ENCODE measurements at places on chromosomes 13 and 19.
A peak's percentile ranks its signal among the peaks of the same experiment; 100 is the strongest.

GRCh38 chr19:38952395-38953165 is 21.8 kb downstream of the MRPS12 start:
- DNase-seq = no peak

- DNase-seq = no peak
Measured at GRCh38 chr13:96181911-96182310, 92.0 kb downstream of the HS6ST3 start.

- DNase-seq = no peak
Measured at GRCh38 chr19:1799695-1800342, 12.3 kb downstream of the ATP8B3 start.

GRCh38 chr19:2982983-2983350 is 5.6 kb downstream of the TLE6 start:
- peak; percentile 85 for DNase-seq

DNA sequence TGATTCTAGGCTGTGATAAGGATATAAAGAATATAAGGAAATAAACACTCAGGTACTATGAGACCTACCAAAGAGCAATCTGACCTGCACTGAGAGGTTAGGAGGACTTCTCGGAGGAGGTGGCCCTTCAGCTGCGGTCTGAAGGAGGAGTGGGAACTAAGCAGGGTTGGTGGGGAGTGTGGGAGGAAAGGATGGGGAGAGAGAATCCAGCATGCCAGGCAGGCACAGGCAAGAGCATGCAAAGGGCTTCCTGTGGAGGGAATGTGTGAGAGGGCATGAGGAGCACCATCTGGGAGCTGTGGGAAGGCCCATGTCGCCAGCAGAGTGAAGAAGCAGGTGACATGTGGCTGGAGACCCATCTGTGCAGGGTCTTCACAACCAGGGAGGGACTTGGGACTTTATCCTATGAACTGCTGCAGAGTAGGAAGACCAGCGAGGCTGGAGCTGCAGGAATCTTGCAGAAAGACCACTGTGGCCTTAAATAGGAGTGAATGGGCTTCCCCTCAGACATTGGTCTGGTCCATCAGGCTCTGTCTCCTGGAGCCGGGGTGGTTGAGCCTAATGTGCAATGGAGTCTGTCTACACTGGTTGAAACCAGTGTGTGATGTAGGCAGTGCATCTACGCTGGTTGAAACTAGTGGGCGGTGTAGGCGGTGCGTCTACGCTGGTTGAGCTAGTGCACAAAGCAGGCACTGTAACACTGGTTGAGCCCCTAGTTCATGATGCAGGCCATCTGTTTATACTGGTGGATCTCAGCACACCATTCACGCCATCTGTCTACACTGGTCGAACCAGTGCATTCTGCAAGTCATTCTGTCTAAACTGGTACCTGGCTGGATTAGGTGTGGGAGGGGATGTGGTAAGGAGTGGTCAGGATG is 6.4 kb downstream of the CHST8 start:
- no peak for DNase-seq

DNA sequence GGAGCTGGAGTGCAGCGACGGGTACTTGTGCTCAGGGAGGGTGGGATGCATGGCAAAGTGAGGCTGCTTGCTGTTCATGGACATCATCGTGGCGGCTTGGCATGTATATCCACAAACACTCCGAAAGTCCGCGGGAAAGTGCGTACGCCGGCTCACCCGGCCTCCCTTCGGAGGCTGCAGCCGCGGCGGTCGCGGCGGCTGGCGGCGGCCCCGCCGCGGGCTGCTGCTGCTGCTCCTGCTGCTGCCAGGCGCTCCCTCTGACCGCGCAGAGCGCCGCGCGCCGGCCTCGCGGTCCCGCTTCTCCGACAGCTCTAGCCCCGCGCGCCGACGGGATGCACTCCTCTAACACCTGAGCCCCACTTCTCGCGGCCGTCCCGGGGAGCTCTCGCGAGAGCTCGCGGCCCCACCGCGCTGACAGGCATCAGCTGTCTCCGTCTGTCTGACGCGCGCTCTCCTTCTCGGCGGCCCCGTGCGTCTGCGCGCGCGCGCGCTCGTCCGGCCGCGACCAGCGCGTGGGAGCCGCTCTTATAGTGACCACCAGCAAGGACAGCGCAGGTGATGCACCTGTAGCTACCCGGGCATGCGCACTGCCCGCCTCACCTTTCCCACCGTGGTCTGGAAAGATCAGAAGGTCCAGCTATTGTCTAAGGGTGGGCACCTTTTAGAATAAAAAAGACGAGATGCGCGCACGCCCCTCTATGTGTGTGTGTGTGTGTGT is at the start of gene POU4F1:
Gene POU4F1, minus strand, starts transcription at position 313 of the 718 bp plus-strand sequence. Its CDS starts 226 bp downstream, at position 87.
- DNase-seq = no peak

DNA sequence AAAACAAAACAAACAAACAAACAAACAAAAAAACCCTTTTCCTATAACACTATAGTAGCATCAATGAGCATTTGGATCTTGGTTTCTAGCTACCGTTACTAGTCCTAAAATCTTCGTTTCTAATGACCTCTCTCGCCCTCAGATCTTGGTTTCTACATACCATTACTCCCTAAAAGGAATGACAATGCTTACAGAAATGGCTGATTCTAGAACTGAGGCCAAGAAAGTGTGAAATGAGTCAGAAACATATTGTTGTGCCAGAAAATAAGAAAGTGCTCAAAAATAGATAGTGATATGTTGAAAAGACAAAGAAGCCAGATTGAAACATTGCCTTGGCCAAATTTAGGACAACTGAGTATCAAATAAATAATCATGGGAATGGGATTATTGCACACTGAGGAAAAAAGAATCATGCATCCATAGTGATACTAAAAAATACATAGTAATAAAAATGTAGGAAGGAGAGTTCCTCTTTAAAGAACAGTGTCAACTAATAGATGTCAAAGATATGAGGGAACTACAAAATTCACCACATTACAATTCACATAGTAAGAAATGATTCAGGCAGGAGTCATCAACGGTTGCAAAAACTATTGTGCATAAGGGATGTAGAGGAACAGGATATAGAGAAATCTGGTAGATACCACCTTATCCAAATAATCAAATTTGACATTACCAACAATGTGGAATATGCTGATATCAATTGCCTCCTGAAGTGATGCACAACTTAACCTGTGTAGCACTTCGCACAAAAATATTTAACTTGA is 386.6 kb downstream of the DIAPH3 start:
- DNase-seq = peak; percentile 61

Measured in GM03348 (cell line).